ENCODE measurements at places on chromosomes 11 and 22.
A peak's percentile ranks its signal among the peaks of the same experiment; 100 is the strongest.

- no peak for DNase-seq
Measured at GRCh38 chr22:38016182-38017151, 32.1 kb upstream of the SOX10 start.

- peak; percentile 16 for DNase-seq
Measured at GRCh38 chr11:798093-798713, at the start of gene SLC25A22. TSS of gene SLC25A22 (minus strand) at chr11:798281. CDS start at chr11:795006, 3,275 bp downstream.

DNA sequence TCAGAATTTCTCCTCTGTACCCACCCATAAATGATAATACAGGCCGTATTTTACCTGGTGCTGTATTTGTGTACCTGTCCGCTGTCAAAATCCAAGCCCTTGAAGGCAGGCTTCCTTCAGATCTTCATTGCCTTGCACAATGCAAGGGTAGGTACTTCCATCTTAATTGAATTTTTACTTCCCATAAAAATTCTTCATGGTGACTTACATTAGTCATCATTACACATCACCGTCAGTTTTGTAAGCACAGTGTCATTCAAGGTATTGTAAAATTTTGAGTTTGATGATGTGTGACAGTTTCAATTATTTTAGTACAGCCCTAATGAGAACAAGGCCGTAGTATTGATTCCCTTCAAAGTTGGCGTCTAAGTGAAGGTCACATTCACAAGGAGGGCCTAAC lies 770 bp upstream of the TSG101 start:
- no peak for DNase-seq

DNA sequence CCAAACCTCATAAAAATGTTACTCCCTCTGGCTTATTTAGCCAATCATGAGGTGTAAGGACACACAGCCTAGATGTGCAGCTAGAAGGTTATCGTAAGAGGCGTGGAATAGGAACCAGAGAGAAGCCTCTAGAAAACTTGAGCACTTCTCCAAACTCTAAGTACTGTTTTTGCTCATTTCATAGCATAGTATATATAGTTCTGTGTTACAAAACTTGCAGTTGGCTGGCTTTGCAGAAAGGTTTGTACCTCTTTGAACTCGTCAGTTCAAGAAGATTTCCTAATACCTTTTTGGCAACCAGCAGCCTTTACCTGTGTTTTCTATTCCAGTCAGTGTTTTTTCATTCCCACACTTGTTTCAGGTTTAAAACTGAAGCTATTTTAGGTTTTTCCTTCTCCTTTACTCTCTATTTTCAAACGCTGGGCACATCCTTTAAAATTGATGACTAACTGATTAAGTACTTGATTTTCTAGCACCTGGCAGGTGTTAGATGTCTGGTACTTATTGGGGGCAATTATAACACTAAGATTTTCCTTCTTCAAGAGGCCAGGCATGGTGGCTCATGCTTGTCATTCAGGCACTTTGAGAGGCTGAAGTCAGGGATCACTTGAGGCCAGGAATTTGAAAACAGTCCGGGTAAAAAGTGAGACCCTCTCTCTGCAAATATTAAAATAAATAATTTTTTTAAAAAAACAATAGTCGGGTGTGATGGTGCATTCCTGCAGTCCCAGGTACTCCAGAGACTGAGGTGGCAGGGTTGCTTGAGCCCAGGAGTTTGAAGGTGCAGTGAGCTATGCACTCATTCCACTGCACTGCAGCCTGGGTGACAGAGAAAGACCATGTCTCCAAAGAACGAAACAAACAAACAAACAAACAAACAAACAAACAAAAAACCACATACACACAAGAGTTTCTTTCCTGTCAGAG lies 125.2 kb downstream of the LRRC4C start:
- DNase-seq: no peak

DNA sequence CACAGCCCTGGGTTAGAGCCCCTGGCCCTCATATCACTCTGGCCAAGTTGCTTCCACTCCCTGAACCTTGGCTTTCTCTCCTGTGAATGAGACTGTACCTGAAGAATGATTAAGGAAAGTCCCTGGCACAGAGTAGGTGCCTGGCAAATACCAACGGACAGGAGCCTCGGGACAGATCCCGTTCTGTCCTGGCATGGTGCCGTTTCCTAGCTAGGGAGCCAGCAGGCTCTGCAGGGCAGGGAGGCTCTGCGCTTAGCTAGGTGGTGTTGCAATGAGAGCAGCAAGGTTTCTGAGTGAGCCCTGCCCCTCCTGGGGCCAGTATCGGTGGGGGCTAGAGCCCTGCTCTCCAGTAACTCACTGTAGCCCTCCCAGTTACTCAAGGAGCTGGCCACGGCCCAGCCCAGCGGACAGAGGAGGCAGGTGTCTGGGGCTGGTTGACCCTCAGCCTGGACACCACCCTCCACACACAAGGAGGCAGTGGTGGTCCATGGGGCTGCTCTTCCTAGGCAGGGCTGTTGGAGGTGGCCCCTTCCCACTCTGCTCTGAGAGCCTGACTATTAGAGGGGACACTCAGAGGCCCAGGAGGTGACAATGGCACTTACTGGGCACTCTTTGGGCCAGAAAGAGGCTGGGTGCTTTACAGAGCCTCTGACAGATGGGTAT lies 74.4 kb downstream of the NFAM1 start:
- no peak for DNase-seq
